A549 treated with Hydrocortisone at 1 μM for 4 hours (cell line): ENCODE measurements at places on chromosomes 1 and 21. TPM values are rescaled to one million over a fixed set of nuclear protein-coding genes. Genes with fewer than 3 reads are reported as not detected.

Gene S100A6
- total RNA-seq: 2,973 to 4,069 TPM (median 3,618 TPM) in 5 replicates

Gene SH3GLB1
- 36.6 to 38.3 TPM (median 37.0 TPM) in 5 replicates for total RNA-seq

Gene HTR6
- 0.10 to 0.18 TPM (median 0.12 TPM) in 5 replicates for total RNA-seq

Gene DSTYK
- total RNA-seq: 6.9 to 10.7 TPM (median 8.6 TPM) in 5 replicates

Gene KIRREL1
- 17.3 to 30.5 TPM (median 23.4 TPM) in 5 replicates for total RNA-seq

Gene SPRR2E
- total RNA-seq: not detected in 5 replicates

Gene GCSAML
- total RNA-seq: not detected in 5 replicates

Gene IFNAR1
- total RNA-seq: 13.5 to 27.4 TPM (median 15.3 TPM) in 5 replicates

Gene PGBD5
- total RNA-seq: 0.31 to 0.48 TPM (median 0.44 TPM) in 5 replicates

Gene IGSF3
- 12.8 to 20.7 TPM (median 17.9 TPM) in 5 replicates for total RNA-seq

Gene GREM2
- 0.07 to 0.16 TPM (median 0.10 TPM) in 5 replicates for total RNA-seq

Gene GABRD
- total RNA-seq: 0.39 to 0.83 TPM (median 0.46 TPM) in 5 replicates

Gene OR2L3
- not detected in 5 replicates for total RNA-seq
